ENCODE measurements at places on chromosomes 3 and 15. TPM values are rescaled to one million over a fixed set of nuclear protein-coding genes. Genes with fewer than 3 reads are reported as not detected.

- no peak for DNase-seq
- H3K36me3 ChIP-seq = no peaks in the 10 kb centered on the region
- H3K4me3 ChIP-seq = no peak overlapping the region
- H3K27me3 ChIP-seq = no peaks in the 10 kb centered on the region
- H3K4me1 ChIP-seq = no peaks in the 10 kb centered on the region
Observed at GRCh38 chr15:50234764-50235163, 30.8 kb downstream of the HDC start.

GRCh38 chr3:43162230-43163084 lies 56.6 kb upstream of the POMGNT2 start:
- no peak for DNase-seq
- H3K36me3 ChIP-seq = no peaks in the 10 kb centered on the region
- no peaks in the 10 kb centered on the region for H3K27me3 ChIP-seq
- no peak overlapping the region for H3K4me3 ChIP-seq
- H3K27ac ChIP-seq = no peak overlapping the region

GRCh38 chr15:101654171-101654570 lies 2.0 kb upstream of the TM2D3 start:
- no peak overlapping the region for H3K4me3 ChIP-seq
- no peak overlapping the region for H3K27ac ChIP-seq
- DNase-seq = no peak
- H3K4me1 ChIP-seq = peaks cover 31% of the 10 kb centered on the region
- H3K36me3 ChIP-seq = peaks cover 10% of the 10 kb centered on the region
- no peaks in the 10 kb centered on the region for H3K27me3 ChIP-seq

DNA sequence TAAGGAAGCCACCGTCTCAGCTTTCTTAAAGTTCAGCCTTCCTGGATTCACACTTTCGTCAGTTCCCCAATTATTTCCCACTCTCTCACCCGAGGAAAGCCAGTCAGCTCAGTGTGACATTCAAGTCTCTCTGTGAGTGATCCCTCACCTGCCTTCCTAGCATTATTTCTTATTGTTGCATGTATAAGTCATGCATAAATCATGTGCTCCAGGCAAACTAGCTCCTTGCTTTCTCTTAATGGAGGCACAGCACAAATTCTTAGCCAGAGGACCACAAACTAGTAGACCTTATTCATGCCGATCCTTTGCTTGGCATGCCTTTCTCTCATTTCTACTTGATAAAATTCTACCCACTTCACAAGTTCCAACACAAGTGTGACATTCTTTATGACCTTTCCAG lies 44.3 kb downstream of the CLDN11 start:
- H3K36me3 ChIP-seq = no peaks in the 10 kb centered on the region
- no peak for DNase-seq
- no peaks in the 10 kb centered on the region for H3K27me3 ChIP-seq
- H3K4me3 ChIP-seq = no peak overlapping the region
- no peak overlapping the region for H3K27ac ChIP-seq

GRCh38 chr15:99333413-99333812 lies 82.1 kb downstream of the LRRC28 start:
- H3K27me3 ChIP-seq = no peaks in the 10 kb centered on the region
- no peak for DNase-seq
- H3K4me3 ChIP-seq = no peak overlapping the region
- no peak overlapping the region for H3K27ac ChIP-seq

- DNase-seq = no peak
- no peaks in the 10 kb centered on the region for H3K36me3 ChIP-seq
- no peak overlapping the region for H3K27ac ChIP-seq
- no peaks in the 10 kb centered on the region for H3K27me3 ChIP-seq
Observed at GRCh38 chr3:170589113-170589512, 3.2 kb upstream of the SLC7A14 start.

Gene PLCB2
- 32.4 TPM for total RNA-seq

Measured in thoracic aorta (tissue), 2 donors.